ENCODE measurements at places on chromosomes 2 and 18. TPM values are rescaled to one million over a fixed set of nuclear protein-coding genes. Genes with fewer than 3 reads are reported as not detected.

Gene LAMA1
- 19.2 TPM for polyA plus RNA-seq

Gene C1QL2
- polyA plus RNA-seq = not detected

Gene EGR4
- not detected for polyA plus RNA-seq

- no peak for DNase-seq
Measured at GRCh38 chr18:3594760-3595368, 144.9 kb downstream of the TGIF1 start.

- no peak for DNase-seq
Measured at GRCh38 chr2:152864601-152865149, 146.3 kb downstream of the ARL6IP6 start.
